ENCODE measurements at places on chromosomes 2 and 18.

- no peak for DNase-seq
Measured at GRCh38 chr2:241107031-241107783, 5.1 kb upstream of the MTERF4 start.

DNA sequence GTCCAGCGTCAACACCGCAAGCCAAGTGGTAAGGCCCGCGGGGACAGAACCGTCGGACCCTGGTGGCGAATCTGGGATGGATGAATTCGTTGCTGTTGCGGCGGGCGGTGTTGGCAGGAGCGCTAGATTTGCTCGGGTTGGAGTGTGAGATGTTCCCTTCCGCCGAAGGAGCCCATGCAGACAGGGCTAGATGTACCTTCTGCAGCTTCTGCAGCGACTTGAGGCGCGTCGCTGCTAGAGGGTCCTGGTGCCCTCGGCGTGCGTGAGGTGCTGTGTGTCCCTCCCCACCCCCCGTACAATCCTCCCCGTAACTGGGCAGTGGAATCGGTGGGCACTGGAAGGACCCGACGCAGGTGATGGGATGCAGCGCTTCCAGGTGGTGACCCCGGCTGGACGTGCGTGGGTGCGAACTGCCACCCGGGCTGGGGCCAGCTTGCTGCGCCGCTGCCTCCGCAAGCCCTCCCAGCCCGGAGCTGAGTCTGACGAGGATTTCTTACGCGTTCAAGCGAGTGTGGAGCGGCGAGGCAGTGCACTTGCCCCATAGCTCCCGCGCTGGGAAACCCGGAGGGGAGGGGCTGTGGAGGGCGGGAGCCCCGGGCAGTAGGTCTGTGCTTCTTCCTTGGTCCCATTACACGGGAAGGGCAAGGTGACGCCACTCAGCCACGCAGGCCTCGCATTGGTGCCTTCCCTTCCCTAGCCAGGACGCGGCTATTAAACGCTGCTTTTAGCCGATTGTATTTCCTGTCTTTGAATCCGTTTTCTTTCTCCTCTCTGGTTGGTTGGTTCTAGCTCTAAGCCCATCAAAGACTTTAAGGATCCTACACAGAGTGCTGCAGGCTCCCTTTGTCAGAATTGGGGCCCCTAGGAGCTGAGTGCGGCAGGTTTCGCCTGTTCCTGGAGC lies 34.2 kb downstream of the CHRNA1 start:
- DNase-seq, result no peak

GRCh38 chr2:241863536-241863954 lies 4.9 kb upstream of the PDCD1 start:
- DNase-seq, result no peak

- no peak for DNase-seq
Measured at GRCh38 chr2:207929923-207930322, 95.4 kb downstream of the PLEKHM3 start.

DNA sequence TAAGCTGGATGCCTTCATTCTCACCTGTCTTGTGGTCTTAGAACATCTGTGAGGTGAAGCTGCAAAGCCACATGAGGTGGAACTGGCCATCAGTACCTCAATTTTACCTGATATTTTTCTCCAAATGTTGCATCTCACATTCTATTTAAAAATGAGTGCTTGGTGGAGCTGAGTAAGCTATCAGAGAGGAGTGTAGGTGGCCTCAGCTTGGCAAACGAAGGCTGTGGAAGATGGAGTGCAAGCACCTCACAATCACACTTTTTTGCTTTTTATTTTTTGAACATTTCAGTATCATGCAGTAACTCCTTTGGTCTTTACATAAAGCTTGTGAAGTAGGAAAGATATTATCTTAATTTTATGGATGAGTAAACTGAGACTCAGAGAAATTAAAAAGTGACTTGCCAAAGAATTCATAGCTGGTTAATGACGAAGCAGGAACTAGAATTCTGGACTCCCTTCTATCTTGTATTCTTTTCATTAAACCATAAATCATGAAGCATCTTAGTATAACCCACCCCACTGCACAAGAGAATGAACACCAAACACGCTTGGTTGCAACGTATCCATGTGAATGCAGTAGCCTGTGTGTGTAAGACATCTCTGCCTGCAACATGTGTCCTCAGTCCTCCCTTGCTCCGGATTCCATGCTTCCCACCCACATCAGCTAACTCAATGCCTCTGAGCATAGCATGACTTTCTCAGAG lies 27.2 kb downstream of the C2orf49 start:
- DNase-seq, result no peak

GRCh38 chr2:162013514-162014475 lies 60.2 kb downstream of the DPP4 start:
- no peak for DNase-seq

GRCh38 chr2:197176522-197176921 lies 134.1 kb downstream of the ANKRD44 start:
- DNase-seq, result no peak

DNA sequence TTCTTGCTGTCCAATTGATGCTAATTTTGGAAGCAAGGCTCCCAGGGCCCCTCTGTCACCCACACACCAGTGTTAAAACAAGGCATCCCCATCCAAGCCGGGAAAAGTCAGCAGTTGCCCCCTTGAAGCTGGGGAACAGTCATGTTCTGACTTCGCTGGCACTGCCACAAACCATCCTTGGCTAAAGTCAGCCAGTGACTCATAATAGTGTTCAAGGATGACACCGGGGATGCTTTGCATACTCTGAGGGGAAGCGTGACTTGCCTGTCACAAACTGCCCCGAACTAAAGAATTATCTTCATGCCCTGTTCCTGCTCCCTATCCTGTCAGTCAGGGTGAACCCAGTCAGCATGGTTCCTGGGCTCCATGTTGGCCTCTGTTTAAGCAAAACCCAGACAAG lies 37.0 kb downstream of the TGFA start:
- DNase-seq, result no peak

- DNase-seq, result no peak
Measured at GRCh38 chr2:42183775-42184174, 14.6 kb downstream of the EML4 start.

GRCh38 chr2:84297155-84297554 lies 161.9 kb downstream of the SUCLG1 start:
- DNase-seq, result no peak

GRCh38 chr18:27242392-27243047 lies 57.4 kb upstream of the CHST9 start:
- no peak for DNase-seq

DNA sequence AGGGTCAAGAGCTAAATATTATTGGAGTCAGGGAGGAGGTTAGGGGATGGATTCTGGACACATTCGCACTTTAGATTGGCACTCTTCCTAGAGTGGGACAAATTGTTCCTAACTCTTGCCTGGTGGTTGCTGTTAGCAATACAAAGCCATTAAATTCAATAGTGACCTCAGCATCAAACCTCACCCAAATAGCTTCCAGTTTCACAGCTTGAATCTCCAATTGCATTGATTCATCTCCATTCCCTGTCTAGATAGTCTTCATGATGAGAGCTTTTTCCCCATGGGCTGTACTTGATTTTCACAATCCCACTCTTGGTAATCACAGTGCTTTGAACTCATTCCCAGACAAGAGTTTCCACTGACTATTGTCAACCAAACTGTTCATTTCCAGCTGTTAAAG lies 585.9 kb upstream of the SYT4 start:
- no peak for DNase-seq

DNA sequence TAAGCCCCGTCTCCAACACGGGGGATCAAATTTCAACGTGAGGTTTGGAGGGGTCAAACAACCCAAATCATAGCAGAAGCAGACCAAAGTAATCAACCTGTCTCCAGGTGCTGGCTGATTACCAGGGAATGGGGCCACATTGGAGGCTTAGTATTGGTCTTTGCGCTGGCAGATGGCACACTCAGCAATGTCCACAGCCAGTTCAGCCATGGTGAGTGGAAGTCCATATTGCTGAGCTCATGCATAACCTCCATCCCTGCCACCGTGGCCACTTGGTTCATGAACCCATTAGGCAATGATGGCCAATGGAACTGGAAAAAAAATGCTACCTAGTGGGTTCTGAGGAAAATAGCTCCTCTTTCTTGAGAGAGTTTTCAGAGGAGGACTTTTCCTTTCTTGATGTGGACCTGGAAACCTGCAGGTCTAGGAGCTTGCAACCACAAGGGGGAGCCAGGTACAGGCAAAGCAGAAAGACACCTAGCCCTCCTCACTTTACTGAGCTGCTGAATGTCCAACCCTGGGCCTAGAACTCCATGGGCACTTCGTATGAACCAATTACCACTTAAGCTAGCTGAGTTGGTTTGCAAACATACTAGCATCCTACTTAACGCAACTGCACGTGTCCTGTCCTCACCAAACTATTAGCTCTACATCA lies 128.0 kb upstream of the GYPC start:
- DNase-seq, result no peak

- DNase-seq, result no peak
Measured at GRCh38 chr2:138493334-138493733, 8.2 kb upstream of the SPOPL start.

DNA sequence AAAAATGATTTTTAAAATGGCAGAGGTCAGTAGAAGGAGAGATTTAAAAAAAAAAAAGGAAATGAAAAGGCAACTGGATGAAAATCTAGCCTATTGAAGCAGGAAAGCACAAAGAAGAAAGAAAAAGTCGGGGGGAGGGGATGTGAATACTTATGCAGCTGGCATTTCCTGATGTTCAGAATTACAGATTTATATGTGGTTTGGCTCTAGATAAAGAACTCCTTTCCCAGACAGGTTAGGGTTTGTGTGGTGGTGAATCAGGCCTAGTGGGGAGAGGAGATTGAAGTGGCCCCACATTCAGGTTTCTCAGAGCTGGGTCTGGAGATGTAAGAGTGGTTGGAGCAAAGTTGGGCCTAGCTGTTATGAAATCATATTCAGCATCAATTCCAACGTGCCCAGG lies 394.4 kb downstream of the FIGN start:
- DNase-seq, result no peak

DNA sequence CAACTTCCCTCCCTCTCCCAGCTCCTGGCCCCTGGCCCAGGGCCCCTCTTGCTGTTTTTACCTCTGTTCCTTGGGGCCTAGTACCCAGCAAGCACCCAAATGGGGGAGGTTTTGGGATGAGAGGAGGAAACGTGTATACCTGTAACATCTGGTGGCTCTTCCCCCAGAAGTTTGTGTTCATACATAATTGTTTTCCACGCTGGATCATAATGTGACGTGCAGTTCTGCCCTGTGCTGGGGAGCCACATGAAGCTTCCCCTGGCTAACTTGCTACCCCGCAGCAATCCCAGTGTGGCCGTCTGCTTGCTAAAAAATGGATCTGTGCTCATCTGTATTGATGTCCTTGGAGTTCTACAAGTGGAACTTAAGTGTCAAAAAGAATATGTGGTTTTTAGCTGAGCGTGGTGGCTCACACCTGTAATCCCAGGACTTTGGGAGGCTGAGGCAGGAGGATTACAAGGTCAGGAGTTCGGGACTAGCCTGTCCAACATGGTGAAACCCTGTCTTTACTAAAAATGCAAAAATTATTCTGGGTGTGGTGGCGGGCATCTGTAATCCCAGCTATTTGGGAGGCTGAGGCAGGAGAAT lies 36.5 kb downstream of the ANO7 start:
- no peak for DNase-seq

DNA sequence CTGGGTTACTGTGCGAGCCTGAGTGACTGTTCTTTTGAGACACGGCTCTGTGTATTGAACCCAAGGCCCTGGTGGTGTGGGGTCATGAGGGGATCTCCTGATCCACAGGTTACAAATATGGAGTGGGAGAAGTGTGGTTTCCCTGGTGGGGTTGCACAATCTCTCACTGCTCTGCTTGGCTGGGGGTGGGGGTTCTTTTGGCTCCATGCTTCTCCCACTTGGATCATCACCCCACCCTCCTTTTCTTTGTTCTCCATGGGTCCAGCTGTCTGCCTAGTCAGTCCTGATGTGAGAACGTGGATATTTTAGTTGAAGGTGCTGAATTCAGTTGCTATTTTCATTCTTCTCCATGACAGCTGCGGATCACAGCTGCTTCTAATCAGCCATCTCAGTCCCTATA lies 37.8 kb downstream of the AGPS start:
- DNase-seq, result no peak

- DNase-seq, result no peak
Measured at GRCh38 chr2:95309599-95309998, 12.5 kb downstream of the KCNIP3 start.

- DNase-seq, result no peak
Measured at GRCh38 chr18:4125224-4125623, 329.9 kb downstream of the DLGAP1 start.

GRCh38 chr2:200405599-200406298 lies 99.3 kb downstream of the SPATS2L start:
- no peak for DNase-seq

DNA sequence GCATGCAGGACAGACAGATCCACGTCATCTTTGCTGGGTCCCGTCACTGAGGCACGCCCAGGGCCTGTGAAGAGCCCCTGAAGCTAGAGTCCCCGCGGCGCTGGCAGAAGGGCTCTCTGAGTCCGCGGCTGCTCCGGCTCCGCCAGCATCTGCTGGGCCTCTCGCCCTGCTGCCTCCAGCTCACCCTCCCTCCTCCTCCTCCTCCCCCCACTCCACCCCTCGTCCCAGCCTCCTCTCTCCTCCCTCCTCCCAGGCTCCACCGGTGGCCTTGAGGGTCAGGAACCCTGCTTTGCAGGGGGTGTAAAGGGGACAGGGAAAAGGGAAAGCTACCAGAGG lies at the start of gene TNS1:
Gene TNS1 (minus strand): TSS at position 151 of the 336 bp plus-strand sequence. CDS start 123 bp downstream, at position 28.
- peak; percentile 10 for DNase-seq

GRCh38 chr2:214649440-214650205 lies 159.9 kb downstream of the BARD1 start:
- DNase-seq, result no peak

DNA sequence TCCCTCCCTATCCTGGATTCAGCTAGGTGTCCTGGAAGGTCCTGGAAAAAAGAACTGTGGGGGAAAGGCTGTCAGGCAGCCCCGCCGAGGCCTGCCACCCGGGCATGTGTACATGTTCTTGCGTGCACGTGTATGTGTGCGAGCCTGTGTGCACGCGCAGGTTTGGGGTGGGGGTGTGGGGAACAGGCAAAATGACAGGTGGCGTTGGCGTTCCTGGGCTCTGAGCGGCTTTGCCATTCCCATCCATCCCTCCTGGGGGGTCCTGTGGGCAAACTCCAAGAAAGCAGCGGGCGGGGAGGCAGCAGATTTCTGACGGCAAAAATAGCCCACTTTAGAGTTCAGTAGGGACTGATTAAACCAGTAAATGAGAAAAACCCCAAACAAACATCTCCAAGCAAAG lies 35.6 kb downstream of the EMX1 start:
- DNase-seq, result no peak

- no peak for DNase-seq
Measured at GRCh38 chr2:168355779-168356476, 100.1 kb upstream of the CERS6 start.

GRCh38 chr2:8753609-8754008 lies 71.8 kb downstream of the ID2 start:
- DNase-seq, result no peak

Data from amygdala (tissue), 56 donors.